ENCODE measurements at places on chromosomes 2 and 18.

GRCh38 chr2:168583710-168584521 is 127.8 kb downstream of the CERS6 start:
- DNase-seq: no peak

DNA sequence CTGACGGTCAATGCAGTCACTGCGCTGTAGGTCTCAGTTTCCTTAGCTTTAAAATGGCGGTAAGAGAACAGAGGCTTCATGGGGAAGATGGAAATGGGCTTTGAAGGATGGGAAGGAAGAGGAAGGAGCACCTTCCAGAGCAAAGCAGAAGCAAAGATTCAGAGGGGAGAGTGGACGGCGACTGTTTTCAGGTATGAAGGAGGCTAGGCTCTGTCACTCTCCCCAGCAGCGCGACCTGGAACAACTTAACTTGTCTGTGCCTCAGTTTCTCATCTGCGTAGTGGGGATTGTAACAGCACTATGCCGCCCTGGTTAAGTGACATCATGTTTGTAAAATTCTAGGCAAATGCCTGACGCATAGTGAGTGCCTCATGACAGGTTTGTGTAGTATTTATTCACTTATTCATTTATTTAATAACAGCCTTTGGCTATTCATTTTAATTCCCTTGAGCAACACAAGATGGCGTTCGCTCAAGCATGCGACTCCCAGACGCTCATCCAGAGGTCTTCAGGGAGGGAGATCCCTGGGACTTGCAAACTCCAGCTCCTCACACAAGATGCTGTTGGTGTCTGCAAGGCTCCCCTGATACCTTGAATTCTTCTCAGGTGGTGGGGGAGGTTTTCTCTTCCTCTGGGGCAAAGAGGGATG is 336.3 kb downstream of the DYSF start:
- DNase-seq: no peak

DNA sequence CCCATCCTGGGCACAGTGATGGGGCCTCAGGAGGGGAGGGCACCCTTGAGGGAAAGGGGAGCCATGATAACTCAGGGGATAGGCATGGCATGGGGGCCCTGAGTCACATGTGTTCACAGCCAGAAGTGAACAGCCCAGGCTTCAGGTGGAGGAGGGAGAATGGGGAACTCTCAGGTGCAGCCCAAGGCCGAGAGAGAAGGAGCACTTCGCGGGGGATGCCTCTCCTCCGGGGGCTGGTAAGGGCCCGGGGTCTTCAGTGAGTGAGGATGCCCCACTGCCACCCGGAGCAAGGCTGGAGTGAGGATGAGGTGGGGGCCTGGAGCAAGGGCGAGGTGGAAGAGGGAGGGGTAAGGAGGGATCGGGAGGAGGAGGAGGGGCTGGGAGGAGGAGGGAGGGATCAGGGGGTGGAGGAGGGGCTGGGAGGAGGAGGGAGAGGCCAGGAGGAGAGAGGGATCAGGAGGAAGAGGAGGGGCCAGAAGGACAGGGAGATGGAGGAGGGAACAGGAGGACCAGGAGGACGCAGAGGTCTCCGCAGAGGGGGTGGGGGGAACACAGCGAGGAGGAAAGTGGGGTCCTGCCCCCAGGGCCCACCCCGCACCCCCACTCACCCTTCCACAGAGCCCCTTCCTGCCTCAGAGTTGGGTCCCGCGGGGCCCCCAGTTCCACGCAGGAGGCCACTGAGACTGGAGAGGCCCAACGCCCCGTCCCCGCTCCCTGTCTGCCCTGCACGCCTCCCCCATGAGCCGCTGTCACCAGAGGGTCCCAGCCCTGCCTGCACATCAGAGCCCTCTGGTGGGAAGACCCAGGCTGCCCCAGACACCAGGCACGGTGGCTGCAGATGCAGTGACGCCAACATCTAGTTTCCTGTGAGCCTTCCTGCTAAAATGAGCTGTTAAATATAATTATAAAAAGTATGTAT is 42.8 kb downstream of the RAMP1 start:
- no peak for DNase-seq

- no peak for DNase-seq
These were observed 662.6 kb upstream of the ACVR2A start for GRCh38 chr2:147182260-147182659.

DNA sequence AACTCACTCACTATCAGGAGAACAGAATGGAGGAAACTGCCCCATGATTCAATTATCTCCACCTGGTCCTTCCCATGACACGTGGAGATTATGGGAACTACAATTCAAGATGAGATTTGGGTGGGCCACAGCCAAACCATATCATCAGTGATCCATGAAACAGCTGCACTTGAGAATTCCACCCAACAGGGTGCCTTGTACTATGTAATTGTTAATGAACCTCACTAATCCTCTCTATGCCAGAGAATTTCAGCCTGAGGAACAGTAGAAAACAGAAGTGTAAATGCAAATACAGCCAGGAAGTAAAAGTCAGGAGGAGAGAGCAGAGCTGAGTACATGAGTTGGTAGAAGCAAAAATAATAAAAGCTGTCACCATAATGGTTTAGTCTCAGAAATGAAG is 261.4 kb downstream of the EPHA4 start:
- no peak for DNase-seq

DNA sequence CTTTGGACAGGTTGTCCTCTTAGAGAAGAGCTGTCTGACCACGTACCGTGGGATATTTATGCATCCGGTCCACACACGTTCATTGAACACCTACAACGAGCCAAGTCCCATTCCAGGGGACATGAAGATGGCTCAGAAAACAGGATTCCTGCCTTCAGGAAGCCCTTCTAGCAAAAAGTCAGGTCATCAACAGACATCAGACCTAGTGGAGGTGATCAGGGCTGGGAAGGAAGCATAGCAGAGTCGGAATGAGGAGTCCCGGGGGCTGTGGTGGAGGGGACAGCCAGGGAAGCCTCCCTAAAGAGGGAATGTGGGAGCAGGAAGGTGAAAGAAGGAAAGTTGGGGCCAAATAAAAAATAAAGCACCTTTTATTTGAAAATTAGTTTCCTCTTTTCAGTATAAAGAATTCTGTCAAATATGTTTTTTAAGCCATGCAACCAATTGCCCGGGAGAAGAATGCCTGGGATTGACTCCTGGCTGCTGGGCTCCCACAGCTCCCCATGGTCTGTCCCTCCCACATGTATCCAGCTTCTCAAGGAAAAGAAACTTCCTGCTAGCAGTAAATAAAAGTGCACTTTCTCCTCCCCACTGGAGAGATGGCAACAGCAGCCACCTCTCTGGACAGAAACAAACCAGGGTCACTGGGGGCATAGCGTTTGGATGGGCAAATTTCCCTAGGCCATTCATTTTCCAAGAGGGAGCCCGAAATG is 144.8 kb downstream of the SMAD7 start:
- peak; percentile 56 for DNase-seq

- no peak for DNase-seq
These were observed 22.2 kb upstream of the YWHAQ start for GRCh38 chr2:9652898-9653479.

- DNase-seq: no peak
These were observed 263.8 kb downstream of the RBM43 start for GRCh38 chr2:150997702-150998440.

GRCh38 chr18:69631281-69631680 is 230.6 kb downstream of the DOK6 start:
- DNase-seq: no peak

DNA sequence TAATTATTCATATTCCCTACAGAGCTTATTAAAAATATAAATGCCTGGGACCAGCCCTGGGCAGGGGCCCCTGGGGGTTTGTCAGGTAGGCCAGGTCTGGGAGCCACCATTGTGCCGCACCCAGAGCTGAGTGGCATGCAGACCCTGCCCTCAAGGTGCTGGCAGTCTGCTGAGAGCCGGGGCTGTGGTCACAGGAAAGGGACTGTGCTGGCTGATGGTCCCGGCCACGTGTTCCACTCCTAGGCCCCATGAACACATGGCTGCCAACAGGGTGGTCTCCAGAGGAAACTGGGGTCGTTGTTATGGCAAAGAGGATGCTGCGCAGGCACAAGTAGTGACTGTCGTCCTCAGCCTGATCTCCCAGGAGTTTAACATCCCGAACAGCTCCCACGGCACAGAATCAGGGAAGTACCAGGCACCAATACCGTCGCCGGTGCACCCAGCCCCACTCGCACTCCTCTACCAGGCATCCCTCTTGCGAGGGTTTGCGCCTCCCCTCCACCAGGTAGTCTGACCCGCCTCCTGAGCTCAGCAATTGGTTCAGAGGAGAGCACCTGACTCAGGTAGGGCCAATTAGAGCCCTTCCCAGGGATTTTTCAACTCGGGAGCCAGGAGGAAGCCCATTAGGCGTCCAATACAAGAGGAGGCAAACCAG is 39.2 kb upstream of the BIN1 start:
- DNase-seq: no peak

DNA sequence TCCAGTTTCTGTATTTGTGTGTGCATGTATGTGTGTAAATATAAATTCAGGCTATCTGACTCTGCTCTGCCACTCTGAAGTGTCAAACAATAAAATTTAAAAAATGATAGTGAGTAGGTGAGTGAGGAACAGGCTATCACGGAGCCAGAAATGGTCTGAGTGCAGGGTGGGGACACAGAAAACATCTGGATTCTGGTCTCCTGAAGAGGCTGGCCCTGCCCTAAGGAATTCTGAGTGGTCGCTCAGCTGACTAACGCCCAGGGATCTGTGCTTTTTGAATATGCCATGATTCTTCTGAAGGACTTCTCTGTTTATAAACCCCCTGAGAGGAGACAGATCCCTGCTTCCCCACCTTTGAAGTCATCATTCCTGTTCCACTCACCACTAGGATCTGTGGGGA is 353.9 kb upstream of the GYPC start:
- no peak for DNase-seq

GRCh38 chr2:128585706-128586105 is 267.0 kb upstream of the HS6ST1 start:
- DNase-seq: no peak

GRCh38 chr2:69241664-69242514 is 145.1 kb downstream of the GFPT1 start:
- no peak for DNase-seq
